ENCODE measurements at places on chromosomes 2 and 18.

DNA sequence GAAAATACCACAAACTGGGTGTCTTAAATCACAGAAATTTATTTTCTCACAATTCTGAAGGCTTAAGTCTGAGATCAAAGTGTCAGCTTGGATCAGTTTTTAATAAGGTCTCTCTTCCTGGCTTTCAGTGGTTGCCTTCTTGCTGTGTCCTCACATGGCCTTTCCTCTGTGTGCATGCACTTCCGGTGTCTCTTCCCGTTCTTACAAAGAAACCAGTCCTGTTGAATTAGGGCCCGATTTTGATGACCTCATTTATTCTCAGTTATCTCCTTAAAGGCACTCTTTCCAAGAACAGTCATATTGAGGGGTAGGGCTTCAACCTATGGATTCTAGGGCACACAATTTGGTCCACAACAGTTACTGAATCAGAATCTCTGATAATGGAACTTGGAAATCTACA lies 5.4 kb upstream of the XIRP2 start:
- no peak for DNase-seq

GRCh38 chr2:206535260-206535986 lies 92.1 kb downstream of the ADAM23 start:
- DNase-seq = no peak

GRCh38 chr2:176117823-176118371 lies 1.3 kb downstream of the HOXD10 start:
- DNase-seq = no peak

- no peak for DNase-seq
These were observed 19.8 kb downstream of the EIF2AK3 start for GRCh38 chr2:88607416-88607815.

- no peak for DNase-seq
These were observed 1456.4 kb downstream of the SUCLG1 start for GRCh38 chr2:83002706-83003105.

GRCh38 chr18:7856116-7856515 lies 289.0 kb downstream of the PTPRM start:
- no peak for DNase-seq

DNA sequence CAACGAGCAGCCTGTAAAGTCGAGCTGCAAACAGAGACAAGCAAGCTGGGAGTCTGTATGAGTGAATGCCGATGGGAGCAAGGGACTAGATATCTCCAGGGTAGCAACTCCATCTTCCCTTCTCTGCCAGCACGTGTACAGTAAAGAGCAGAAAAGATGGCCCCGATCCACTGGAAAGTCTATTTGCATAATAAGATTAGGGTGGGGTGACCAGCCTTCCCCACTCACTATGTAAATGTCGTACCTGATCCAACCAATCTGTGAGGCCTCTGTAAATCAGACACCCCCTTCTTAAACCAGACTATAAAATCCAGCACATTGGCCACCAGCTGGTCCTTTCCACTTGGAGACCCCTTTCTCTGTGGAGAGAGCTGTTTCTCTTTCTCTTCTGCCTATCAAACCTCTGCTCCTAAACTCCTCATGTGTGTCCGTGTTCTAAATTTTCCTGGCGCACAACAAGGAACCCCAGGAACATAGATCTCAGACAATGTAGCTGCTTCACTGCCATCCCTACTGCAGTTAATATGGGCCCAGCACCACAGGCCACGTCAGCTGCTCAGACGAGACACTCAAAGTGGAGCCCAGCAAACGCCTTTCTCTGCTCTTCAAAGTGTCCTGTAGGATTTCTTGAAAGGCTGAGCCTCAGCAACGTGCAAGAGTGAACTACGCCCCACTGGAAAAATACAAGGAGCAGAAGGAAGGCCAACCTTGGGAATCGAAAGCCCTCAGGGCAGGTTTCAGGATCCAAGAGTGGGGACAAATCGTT lies 26.1 kb downstream of the DIPK1C start:
- DNase-seq = no peak

DNA sequence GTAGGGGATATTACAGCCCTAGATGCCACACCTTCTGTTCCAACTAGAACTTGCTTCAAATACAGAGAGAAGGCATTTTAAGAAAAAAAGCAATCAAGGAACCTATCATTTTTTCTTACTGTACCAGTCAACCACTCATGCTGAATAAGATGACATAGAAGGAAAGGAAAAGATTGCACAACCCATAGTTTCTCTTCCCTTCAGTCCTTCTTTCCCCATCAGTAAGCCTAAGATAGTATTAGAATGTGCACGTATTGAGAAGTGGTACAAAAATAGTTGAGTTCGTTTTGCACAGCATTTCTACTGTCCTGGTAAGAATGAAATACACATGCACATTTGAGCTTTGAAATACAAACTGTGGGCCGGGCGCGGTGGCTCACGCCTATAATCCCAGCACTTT lies 27.0 kb upstream of the HK2 start:
- DNase-seq = no peak

DNA sequence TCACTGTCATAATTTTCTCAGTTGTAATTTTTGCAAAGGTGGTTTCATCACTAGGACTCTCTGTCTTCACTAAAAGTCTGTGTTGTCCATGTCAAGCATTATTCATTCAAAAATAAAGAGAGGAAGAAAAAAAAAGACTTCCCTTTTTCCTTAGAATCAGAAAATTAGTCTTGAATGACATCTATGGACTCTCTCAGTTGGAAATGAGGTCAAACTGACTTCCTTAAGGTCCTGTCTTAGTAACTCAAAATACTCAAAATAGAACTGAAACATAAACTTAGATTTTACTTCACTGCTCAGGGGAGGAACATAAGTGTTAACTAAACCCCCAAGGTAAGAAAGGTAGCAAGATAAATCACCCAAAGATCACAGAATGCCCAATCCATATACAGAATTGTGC lies 2.2 kb upstream of the ZNF407 start:
- DNase-seq = no peak

DNA sequence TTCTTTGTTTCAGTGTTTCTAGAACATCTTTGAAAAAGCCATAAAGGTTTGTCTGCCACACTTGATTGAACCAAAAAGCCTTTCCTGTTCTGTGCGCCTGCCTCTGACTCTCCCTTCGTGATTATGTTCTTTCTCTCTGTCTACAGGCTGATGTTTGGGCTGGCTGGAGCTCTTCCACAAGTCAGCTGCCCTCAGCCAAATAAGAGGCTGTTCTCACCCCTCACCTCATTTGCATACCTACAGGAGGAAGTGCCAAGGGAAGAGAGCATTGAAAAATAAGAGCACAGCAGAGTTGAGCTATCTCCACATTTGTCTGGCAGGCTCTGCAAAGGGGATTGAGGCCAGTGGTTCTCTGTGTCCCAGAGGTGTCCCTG lies 15.8 kb downstream of the INPP5D start:
- no peak for DNase-seq

DNA sequence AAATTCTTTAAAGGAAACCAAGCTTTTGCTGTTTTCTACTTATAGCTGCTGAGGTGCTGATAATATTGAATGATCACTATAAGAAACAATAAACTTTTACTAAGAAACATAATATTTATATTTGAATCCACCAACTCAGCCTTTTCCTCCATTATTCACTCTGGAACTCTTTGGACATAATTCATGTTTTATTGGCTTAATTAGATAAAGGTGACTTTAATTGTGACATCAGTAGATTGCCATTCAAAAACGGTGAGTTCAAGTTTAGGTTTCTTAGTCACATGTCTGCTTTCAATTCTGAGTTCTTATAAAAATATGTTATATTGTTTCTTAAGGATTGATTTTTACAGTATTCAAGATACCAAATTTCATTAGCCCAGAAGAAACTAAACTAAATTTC lies 24.0 kb downstream of the CCDC85A start:
- no peak for DNase-seq

DNA sequence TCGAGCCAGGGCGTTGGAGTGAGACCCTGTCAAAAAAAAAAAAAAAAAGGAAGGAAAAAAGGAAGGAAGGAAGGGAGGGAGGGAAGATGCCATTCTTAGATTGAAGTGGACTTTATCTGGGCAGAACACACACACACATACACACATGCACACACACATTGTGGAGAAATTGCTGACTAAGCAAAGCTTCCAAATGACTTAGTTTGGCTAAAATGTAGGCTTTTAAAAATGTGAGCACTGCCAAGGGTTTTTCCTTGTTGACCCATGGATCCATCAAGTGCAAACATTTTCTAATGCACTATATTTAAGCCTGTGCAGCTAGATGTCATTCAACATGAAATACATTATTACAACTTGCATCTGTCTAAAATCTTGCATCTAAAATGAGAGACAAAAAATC lies 564 bp upstream of the TTR start:
- DNase-seq = no peak

DNA sequence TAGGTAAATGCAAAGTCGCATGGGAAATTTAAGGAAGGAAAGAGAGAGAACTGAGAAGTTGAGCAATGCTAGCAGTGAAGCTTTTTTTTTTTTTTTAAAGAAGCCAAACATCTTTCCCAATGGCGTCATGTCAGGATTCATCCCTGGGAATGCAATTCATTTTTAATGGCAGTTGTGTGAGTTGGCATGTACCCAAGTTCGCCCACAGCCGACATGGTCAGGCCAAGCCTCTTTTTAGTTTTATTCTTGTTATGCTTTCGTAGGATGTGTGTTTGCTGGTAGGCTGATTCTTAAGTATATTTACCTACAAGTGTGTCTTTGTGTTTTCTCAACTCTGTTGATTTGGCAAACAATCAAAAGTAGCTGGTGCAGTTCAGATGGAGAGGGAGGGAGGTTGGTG lies 127.6 kb upstream of the ITGA6 start:
- DNase-seq = no peak

DNA sequence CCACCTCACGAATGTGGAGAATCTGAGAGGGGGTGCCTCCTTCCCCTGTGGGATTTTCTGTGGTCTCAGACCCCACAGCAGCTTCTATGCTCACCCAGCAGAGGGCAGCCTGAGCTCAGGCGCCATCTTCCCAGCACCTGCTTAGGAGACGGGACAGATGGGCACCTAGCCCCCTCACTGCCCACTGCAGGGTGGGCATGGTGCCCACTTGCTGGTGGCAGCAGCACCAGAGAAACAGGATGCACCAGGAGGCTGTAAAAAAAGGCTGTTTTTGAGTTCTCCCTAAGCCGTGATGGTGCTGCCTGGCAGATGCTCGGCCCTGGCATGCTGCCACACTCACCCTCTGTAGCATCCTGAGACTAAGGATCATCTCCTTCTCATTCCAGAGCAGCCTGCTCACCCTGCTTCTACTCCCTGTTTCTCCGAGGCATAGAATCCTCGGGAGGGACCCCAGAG lies 19.1 kb upstream of the SLC20A1 start:
- DNase-seq = no peak

- no peak for DNase-seq
These were observed 102.3 kb upstream of the ALPP start for GRCh38 chr2:232276084-232276732.

DNA sequence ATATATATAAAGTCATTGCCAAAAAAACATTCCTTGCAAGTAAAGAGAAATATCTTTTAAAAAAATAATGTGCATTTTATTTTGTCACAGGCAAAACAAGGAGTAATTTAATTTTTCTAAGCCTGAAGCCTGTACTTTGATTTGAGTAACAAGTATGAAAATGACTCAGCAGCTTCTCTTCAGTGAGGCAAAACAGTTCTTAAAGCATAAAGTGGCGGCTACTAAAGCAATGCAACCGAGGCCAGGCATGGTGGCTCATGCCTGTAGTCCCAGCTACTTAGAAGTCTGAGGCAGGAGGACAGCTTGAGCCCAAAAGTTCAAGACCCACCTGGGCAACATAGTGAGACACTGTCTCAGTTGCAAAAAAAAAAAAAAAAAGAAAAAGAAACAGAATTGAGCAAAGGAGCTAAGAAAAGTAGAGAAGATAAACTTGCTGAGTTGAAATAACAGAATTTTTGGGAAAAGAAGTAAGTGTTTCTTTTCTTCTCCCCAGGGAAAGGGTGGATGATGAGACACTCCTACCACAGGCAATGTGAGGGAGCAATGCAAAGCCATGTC lies 29.6 kb downstream of the DOK1 start:
- no peak for DNase-seq

- no peak for DNase-seq
These were observed 255.4 kb downstream of the TDRD15 start for GRCh38 chr2:21379140-21379539.

DNA sequence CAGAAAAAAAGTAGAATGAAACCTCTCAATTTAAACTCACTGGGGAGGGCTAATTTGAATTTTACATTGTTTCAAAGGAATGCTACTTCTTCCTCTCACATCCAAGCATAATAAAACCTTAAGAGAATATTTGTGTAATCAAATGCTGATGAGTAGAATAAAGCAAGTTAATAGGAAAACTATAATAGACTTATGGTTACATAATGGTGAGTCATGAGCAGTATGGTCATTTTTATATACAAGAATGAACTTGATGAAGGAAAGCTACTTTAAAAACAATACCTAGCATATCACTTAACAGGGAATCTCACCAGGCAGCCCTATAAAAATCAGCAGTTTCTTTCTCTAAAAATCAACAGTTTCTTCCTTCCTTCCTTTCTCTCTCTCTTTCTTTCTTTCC lies 80.3 kb downstream of the VSNL1 start:
- no peak for DNase-seq

DNA sequence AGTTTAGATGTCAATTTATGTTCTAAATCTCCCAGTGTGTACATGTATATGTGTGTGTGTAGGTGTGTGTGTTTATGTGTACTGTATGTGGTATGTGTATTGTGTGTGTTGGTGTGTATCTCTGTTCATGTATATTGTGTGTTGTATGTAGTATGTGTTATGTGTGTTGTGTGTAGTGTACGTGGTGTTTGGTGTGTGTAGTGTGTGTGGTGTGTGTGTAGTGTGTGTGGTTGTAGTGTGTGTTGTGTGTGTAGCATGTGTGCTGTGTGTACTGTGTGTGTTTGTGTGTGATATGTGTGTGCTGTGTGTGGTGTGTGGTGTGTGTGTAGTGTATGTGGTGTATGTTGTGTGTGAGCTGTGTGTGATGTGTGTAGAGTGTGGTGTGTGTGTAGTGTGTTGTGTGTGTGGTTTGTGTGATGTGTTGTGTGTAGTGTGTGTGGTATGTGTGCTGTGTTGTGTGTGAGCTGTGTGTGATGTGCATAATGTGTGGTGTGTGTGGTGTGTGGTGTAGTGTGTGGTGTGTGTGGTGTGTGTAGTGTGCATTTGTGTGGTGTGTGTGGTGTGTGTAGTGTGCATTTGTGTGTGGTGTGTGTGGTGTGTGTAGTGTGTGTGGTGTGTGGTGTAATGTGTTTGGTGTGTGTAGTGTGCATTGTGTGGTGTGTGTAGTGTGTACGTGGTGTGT lies 5.2 kb upstream of the RTP5 start:
- DNase-seq = no peak

- DNase-seq = no peak
These were observed 84.1 kb upstream of the GULP1 start for GRCh38 chr2:188207554-188207953.

GRCh38 chr18:23740105-23740830 lies 51.0 kb downstream of the LAMA3 start:
- DNase-seq = no peak

DNA sequence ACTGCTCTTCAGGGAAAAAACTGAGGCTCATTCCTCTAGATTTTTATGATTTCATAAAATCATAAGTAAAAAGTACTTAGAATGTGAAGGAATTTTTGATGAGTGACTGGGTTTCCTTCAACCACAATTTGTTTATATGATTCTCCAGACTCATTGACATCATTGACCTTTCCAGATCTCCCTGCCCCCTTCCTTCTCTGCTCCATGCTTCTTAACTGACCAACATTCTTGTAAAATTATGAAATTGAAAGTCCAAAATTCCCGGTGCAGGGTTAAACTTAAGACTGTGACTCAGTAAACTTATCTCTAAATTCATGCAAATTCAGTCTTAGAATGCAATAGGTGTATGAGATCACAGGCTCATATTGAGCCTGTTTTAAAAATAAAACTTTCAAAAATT lies 648.9 kb downstream of the TDRD15 start:
- no peak for DNase-seq

Measured in stimulated activated CD4-positive, alpha-beta T cell treated with anti-CD3 and anti-CD28 coated beads, Interleukin-1b, Interleukin-23, amount 100 ng/mL, for 24 hours (primary cell).